ENCODE measurements at places on chromosomes 1 and 21. TPM values are rescaled to one million over a fixed set of nuclear protein-coding genes. Genes with fewer than 3 reads are reported as not detected.

GRCh38 chr1:219528633-219529032, 84.3 kb downstream of the ZC3H11B start:
- no peak for DNase-seq

DNA sequence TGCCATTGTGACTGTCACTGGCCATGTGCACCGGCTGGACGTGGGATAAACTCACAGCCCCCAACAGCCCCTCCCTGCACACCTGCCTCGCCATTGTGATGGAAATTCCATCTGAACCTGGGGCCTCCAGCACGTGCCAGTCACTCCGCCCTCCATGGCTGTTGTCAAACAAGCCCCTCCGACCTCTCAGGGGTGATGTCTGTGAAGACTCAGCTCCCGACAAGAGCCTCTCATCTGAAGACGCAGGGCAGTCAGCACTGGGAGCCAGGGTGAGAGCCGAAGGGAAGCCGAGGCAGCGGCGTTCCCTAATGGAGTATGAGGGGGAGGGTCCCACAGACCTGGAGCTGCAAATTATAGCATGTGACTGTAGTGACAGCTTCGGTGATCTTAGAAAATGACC, 1.4 kb upstream of the KRTAP10-2 start:
- DNase-seq = no peak

The TMEM125 gene
- not detected for total RNA-seq

DNA sequence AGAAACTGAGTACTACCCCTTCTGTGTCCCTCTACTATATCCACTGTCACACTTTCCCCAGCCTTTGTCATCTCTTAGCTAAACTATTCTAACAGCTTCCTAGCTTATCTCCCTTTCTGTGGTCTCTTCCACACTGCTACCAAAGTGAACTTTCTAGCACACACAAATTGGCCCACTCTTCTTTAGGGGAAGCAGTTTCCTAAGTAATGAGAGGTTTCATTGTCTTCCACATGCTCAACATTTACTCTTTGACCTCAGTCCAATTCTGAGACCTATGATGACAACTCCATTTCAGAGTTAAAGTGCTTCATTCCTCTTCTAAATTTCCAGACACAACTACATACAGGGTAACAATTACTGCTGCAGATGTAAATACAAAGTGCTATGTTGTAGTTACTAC, 32.9 kb downstream of the SCYL3 start:
- DNase-seq = no peak

DNA sequence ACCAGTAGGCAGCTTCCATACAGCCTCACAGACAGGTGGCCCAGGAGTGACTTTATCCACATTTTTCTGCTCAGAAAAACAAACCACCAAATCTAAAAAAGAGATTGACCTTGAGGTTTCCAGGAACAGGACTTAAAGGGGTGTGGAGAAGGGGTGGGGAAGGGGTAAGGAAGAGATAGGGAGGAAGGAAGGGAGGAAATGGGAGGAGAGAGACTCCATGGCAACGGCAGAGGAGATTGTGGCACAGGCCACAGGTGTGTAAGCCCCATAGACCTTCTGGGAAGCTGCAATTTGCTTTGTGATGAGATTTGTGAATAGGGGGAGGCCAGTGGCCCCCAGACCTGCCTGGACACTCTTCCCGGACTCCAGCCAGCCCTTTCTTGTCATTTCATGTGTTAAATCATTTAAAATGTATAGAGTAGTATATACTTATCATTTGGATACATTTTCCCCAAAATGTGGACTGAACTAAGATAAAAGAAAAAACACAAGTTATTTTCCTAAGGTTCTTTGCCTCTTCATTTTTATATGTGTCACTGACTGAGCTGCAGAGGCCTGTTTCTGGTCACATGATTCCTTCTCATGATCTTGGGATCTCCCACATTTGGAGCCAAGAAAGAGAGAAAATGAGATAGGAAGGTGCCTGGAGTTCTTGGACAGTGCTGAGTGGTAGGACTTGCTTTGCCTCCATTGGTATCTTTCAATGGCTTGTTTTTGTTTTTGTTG, 55.5 kb downstream of the CLIC6 start:
- DNase-seq = no peak

The ILF2 gene
- total RNA-seq = 122 TPM

The TRABD2B gene
- total RNA-seq = 0.90 TPM

The NFIA gene
- 47.3 TPM for total RNA-seq

The CRB1 gene
- not detected for total RNA-seq

GRCh38 chr1:30106125-30106524, 617.3 kb downstream of the MATN1 start:
- peak; percentile 72 for DNase-seq

The MED8 gene
- total RNA-seq = 48.4 TPM

DNA sequence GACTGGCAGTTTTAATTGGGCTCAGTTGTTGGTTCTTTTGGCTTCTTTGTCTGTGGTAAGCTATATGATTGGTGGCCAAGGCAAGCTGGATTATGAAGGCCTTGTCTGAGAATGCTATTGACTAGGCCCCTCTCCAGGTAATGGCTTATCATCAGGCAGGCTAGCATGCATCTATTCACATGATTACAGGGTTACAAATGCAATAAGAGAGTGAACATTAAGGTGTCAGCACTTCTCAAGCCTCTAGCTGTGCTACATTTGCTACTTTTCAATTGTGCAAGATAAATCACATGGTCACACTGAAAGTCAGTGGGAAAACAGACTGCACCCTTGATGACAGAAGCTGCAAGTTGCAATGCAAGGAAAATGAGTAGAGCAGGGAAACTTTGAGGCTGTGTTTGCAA, 550.9 kb upstream of the TMPRSS15 start:
- DNase-seq = no peak

DNA sequence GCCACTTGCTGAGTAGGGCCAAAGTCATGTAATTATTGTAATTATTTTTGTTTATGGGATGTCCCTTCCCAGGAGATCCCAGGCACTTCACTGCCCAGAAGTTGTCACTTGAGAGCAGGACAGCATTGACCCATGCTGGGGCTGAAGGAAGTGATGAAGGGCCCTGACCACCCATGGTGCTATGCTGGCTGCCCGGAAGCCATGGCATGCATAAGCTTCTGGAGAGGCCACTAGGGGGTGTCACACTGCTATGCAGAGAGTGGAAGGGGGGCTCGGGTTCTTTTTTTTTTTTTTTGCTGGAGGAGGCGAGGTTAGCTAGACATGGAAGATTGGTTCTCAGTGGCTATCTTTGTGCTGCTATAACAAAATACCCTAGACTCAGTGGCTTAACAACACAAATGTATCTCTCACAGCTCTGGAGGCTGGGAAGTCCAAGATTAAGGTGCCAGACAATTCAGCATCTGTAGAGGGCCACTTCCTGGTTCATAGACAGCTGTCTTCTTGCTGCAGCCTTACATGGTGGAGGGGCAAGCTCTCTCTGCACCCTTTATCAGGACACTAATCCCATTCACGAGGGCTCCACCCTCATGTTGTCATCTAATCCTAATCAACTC, 84.9 kb downstream of the CNIH3 start:
- DNase-seq = no peak

The SPRR5 gene
- not detected for total RNA-seq

DNA sequence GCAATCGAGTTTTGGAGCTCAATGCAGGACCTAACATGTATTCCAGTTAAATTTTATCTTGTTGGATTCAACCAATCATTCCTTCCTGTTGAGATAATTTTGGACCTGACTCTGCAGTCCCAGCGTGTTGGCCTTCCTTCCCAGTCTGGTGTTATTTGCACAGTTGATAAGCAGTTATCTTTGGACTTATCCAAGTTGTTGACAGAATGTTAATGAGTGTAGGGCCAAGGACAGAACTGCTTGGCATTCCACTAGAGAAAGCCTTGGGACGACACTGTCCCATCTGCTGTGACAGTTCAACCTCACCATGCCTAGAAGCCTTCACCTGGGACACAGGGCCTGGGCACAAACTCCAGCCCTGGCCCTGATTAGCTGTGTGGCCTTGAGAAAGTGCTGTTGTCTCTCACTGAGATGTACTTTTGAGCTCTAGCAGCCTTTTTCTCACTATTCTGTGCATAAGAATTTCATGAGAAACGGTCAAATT, 104.1 kb upstream of the SLC25A33 start:
- DNase-seq = no peak

The CAMK2N1 gene
- total RNA-seq = 13.2 TPM

DNA sequence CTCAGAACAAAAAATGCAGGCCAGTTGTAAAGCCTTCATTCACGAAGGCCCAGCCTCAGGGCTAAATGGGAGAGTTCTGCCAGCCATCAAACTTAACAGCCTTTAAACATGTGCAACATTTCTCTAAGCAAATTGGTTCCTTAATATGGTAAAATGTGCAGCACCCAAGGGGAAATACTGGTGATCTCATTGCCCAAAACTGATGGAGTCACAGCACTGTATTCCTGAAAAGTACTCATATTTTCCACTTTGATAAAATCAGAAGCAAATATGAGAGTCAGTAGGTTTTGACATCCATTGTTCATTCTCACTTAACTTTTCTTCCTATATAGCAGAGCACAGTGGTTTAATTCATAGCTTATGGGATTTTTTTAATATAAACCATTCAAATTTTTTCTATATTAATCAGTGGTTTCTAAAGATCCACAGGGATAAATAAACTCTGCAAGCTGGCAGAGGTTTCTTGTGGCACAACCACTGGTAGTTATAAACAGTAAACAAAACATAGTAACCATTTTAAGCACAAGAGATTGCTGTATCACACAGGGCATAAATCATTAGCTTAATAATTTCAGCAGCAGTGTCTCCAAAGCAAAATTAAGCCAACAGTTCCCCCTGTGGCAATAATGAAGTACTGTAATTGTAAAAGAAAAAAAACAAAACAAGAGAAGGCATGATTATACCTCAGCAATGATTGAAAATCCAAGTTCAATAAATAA, 106.9 kb upstream of the LYPLAL1 start:
- DNase-seq = no peak

The NHLH1 gene
- 0.18 TPM for total RNA-seq

- no peak for DNase-seq
Observed at GRCh38 chr1:33007190-33008050, 29.3 kb downstream of the AK2 start.

DNA sequence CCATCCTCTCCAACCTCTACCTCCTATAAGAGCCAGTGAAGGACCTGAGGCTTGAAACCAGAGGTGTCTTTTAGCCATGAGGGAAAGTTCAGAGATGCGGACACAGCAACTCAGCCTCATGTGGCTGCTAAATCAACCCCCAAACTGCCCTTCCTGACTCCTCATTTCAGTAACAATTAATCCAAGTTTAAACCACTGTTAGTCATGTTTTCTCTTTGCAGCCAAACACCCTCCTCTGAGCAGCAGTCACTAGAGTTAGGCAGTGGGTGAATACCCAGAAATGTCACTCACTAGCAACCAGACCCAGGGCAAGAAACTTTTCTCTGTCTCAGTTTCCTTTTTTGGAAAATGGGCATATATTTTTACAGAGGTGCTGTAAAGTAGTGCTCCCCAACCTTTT, 71.2 kb downstream of the KCNJ15 start:
- no peak for DNase-seq

- DNase-seq = no peak
Observed at GRCh38 chr1:29119121-29119929, 4.4 kb downstream of the TMEM200B start.

The C2CD2 gene
- 18.2 TPM for total RNA-seq

All from chondrocyte (in vitro differentiated cells).